A549 treated with CpdA at 1 μM for 4 hours (cell line): ENCODE measurements at places on chromosomes 1 and 21. TPM values are rescaled to one million over a fixed set of nuclear protein-coding genes. Genes with fewer than 3 reads are reported as not detected.

Gene GOLT1A
- 3.5 to 6.8 TPM (median 4.7 TPM) in 5 replicates for total RNA-seq

Gene NTMT2
- not detected in 5 replicates for total RNA-seq

Gene RNF207
- total RNA-seq: 15.6 to 22.3 TPM (median 19.3 TPM) in 5 replicates

Gene FCRL4
- total RNA-seq: not detected in 5 replicates

Gene NT5C1A
- total RNA-seq: not detected in 5 replicates

Gene CA14
- not detected in 5 replicates for total RNA-seq

Gene CYP4X1
- 0.03 TPM in 1 of 5 replicates, not detected in the others for total RNA-seq
